ENCODE measurements at places on chromosomes 3 and 15.
A peak's percentile ranks its signal among the peaks of the same experiment; 100 is the strongest.

GRCh38 chr3:52218937-52219650, 6.4 kb downstream of the TLR9 start:
- no peak for DNase-seq

- no peak for DNase-seq
Observed at GRCh38 chr3:159451067-159451466, 537.6 kb upstream of the IL12A start.

DNA sequence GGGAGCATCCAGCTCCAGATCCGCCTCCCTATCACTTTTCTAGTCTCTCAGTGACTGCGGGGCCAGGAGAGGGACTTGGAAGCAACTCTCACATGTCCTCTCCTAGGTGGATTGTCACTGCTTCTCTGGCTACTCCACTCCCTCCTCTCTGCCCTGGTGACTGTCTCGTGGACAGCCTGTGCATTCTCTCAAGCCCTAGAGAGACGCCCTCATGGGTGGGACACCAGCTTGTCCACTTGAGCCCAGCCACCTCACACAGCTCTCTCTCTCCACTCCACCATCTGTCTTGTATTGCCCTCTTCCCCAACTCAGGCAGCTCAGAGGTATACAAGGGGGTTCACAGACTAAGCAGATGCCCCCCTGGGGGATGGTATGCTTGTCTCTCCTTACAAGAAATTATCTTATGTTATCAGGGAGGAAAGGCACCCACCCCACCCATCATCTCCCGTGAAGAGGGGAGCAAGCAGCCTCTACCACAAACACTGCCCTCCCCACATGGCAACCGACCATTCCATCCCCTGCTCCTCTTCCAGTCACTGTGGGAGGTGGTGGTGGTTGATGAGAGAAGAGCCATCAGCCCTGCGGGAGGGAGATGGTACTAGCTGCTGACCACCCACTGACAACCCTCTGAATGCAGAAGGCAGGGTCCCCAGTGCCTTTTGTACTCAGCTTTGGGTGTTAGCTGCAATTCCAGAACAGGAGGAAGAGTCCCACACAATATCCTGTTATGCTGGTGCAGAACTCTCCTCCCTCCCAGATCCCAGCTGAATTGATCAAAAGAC, 15.5 kb upstream of the LOXL1 start:
- no peak for DNase-seq

DNA sequence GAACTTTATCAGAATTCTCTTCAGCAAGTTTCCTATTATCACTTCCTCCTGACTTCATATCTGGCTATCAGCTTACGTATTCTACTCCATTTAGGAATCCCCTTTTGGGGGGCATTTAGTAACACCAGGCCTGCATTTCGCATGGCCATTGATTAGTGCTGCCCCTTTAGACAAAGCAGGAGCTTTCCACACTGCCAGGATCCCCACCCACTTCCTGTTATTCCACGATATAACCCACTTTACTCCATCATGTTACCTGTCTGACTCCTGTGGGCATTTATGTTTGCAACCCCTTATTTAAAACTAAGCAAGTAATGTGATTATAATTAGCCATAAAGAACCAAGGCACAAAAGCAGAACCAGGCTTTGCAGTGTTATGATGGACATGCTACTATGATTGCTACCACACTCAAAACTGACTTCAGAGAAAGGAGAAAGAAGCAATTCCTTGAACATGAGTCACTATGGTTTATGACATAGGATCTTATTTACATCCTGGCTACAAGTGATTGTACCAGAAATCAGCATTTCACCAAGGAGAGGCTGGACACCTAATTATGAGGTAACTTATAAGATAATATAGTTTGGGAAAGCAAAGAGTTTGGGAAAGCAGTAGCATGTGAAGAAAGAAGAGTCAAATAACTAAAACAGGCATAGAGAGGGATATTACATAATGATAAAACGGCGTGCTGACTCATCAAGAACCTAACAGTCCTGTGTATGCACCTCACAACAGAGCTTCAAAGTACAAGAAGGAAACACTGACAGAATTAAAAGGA, 96.3 kb downstream of the IGSF11 start:
- DNase-seq, result no peak

DNA sequence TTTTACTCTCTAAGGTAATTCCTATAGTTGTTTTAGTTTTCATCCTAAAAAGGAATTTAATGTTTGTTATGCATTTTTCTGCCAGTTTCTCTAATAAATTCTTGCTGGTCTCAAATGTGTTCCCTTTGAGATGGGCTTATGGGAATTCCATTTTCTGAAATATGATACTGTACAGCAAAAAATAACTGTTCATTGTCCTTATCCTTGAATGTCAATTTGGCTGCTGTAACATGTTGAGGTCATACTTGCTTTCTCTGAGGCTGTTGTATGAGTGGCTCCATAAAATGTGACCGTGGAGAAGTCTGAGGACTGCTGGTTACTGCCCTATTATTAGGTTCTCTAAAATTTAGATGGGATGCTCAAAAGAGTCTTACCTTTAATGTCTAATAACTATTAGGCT, 266.5 kb downstream of the ADAMTS17 start:
- no peak for DNase-seq

GRCh38 chr15:63291507-63291906, 14.1 kb downstream of the APH1B start:
- DNase-seq, result no peak

GRCh38 chr3:71142441-71143161, 440.9 kb downstream of the FOXP1 start:
- DNase-seq, result peak; percentile 20

- DNase-seq, result no peak
Observed at GRCh38 chr3:35141406-35141805, 497.9 kb upstream of the ARPP21 start.

DNA sequence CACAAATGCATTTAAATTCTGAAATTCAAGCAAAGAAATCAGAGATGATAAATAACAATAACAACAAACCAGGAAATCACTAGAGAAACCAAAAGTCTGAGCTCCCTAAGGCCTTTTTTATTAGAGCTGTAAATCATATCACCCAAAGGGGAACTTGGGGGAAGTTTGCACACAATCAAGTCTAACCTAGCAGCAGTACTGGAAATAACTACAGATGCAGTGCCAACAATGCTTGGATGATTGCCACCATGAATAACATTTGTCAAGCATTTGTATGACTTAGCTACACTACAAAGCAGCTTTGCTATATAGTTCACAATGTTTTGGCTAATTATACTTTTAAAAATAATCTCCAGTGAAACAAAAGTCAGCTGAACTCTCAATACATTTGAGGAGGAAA, 27.8 kb downstream of the SHQ1 start:
- DNase-seq, result no peak

DNA sequence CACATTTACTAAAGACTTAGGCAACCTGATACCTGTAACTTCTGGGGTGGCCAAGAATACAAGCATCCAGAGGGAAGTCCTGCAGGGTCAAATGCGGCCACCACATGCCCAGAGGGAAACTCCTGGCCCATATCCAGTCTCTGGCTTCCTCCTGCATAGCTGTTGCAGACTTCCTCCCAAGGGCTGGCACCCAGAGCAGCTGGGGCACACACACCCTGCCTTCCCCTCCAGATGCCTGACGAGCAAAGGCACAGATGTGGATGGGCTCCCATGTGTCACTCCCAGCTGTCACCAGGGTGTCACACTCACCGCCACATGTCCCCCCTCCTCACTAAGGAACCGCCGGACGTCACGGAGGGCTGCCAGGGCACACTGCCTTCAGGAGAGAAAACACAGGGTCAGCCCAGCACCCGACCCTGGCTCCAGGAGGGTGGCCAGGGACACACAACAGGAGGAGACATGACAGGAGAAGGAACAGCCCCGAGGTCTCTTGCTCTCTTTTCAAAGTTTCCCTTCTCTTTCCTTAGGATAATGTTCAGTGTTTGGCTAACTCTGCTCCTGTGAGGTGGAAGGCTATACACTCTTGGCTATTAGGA, 13.2 kb downstream of the PFKFB4 start:
- no peak for DNase-seq

DNA sequence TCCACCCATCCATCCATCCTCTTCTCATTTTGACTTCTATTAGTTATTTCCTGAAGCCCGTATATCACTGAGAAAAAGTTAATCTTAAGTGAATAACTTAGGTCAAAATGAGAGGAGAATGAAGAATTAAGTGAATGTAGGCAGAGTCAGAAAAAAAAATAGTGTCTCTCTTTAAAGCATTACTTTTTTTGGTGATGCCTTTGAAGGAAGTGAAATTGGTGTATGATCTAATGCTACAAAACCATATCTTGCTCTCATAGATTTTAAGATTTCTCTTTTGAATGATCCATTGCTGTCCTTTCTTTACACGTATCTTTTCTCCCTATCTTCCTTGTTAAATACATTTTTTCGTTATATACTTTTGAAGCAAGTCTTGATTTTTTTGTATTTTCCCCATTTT, 23.4 kb downstream of the FNDC3B start:
- DNase-seq, result no peak

GRCh38 chr3:142209655-142210054, 15.7 kb downstream of the GK5 start:
- DNase-seq, result no peak

DNA sequence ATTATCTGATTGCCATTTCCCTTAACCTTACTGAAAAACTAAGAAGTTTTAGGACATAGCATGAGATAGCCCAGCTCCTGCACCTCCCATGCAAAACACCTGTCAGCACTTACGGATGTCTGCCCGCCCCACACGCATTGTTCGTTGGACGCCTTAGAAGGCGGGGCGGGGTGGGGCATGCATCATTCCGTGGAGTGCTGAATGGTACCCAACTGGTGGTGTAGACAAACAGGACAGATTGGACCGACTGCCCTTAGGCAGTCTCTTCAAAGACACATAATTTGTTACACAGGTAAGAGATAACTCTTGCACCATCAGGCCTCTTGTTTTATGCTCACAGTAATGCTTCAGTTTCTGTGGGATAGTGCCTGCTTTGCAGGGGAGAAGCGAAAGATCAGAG, 93.8 kb downstream of the SMAD6 start:
- no peak for DNase-seq

- DNase-seq, result no peak
Observed at GRCh38 chr15:92597548-92597947, 58.0 kb downstream of the FAM174B start.

DNA sequence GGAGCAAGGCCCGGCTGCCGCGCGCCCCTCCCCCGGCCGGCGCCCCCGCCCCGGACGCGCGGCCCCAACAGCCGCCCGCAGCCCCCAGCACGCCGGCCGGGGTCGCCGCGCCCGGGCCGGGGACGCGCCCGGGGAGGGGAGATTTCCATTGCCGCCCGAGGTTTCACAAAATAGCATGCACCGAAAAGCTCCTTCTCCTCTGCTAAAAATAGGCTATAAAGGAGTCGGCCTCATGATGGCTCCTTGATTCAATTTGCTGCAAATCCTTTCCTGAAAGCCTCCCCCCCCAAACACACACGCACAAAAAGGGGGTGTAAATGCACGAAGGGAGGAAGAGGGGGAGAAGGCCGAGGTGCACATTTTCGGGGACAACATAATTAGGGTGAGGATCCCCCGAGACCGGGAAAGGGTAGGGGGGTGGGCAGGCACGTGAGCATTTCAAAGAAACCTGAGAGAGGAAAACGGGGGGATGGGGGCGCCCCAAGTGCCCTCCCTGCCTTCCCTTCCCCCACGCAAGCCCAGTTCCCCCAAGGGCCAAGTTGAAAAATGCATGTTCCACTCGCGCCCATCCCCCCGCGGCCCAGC, 734 bp downstream of the TBL1XR1 start:
- DNase-seq, result peak; percentile 73

GRCh38 chr3:171066206-171066605, 39.7 kb upstream of the SLC2A2 start:
- no peak for DNase-seq

DNA sequence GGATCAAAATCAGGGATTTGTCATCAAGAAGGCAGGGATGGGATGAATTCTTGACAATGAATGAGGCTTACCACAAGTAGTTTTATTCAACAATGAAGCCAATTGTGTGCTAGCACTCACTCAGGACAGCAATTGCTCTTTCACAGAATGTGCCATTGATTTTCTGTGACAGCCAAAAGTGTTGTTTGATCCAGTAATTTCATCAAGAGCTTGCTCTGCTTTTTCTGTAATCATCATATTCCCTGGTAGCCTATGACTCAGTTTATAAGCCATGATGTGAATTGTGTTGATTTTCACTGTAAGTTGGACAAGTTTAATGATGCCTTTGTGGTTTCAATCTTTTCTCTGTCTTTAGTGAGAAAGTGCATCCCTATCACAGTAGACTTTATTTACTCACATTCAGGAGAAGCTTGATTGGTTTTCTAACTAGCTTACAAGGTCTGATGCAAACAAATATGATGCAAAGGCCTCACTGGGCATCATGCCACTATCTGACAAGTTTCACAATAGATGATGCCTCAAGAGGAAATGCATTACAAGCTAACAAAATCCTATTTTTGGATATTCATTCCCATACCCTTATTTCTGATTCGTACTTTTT, 13.6 kb upstream of the CSRNP1 start:
- DNase-seq, result no peak

GRCh38 chr3:14795996-14796395, 22.8 kb upstream of the FGD5 start:
- no peak for DNase-seq

- DNase-seq, result no peak
Observed at GRCh38 chr3:16102905-16103364, 71.5 kb upstream of the GALNT15 start.

- DNase-seq, result no peak
Observed at GRCh38 chr15:99187936-99188335, 61.4 kb downstream of the TTC23 start.

DNA sequence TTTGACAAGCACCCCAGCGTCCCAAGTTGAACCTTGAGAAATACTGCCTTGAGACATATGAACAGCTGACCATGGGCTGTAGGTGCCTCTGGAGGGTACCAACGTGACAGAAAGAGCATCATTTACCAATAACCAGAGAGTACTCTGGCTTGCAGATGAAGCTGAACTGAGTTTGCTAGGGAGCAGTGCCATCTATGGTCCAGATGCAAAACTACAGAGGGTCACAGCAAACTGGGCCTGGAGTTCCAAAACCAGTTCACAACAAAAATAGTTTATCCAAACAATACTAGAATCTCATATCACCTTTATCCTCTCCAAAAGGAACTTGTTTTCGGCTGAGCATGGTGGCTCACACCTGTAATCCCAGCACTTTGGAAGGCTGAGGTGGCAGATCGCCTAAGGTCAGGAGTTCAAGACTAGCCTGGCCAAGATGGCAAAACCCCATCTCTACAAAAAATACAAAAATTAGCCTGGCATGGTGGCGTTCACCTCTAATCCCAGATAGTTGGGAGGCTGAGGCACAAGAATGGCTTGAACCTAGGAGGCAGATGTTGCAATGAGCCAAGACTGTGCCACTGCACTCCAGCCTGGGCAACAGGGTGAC, 69.3 kb downstream of the CHAC1 start:
- DNase-seq, result peak; percentile 75

- DNase-seq, result no peak
Observed at GRCh38 chr3:42501321-42501680, 1.1 kb upstream of the VIPR1 start.

GRCh38 chr3:20511863-20512505, 326.0 kb upstream of the SGO1 start:
- DNase-seq, result peak; percentile 58

- no peak for DNase-seq
Observed at GRCh38 chr15:52523192-52523591, 5.5 kb downstream of the MYO5A start.

All from NAMALWA (cell line).